ENCODE measurements at places on chromosomes 2 and 18.

- DNase-seq, result no peak
These were observed 8.8 kb downstream of the DHX57 start for GRCh38 chr2:38866773-38867443.

GRCh38 chr2:156182132-156182531 lies 150.4 kb downstream of the NR4A2 start:
- no peak for DNase-seq

- peak; percentile 42 for DNase-seq
These were observed 966 bp downstream of the ADCY3 start for GRCh38 chr2:24919037-24919505.

GRCh38 chr2:144376926-144377325 lies 143.0 kb downstream of the ZEB2 start:
- DNase-seq, result no peak

DNA sequence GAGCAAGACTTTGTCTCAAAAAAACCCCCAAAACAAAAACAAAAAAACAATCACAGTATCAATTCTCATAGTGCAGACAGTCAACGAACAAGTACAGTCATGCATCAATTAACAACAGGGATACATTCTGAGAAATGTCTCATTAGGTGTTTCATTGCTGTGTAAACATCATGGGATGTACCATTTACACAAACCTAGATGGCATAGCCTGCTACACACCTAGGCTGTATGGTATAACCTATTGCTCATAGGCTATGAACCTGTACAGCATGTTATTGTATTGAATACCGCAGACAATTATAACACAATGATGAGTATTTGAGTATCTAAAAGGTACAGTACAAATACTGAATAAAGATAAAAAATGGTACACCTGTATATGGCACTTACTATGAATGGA lies 67.8 kb upstream of the LMAN1 start:
- no peak for DNase-seq

DNA sequence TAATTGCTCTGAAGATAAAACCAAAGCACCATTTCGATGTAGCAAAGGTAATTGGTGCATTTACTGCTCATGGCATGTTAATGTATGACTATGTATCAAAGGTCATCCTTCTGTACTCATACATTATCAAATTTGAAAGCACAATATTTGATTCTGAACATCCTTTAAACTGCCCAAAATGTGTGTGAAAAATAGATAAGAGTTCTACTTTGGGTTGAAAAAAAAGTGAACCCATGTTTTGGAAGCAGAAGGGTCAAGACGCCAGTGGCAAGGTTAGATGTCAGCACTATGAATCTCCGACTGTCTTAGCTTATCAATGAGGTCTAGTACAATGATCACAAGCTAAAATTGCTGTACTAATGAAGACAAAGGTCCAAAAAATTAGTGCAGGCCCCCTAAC lies 83.1 kb downstream of the LNPK start:
- DNase-seq, result no peak

DNA sequence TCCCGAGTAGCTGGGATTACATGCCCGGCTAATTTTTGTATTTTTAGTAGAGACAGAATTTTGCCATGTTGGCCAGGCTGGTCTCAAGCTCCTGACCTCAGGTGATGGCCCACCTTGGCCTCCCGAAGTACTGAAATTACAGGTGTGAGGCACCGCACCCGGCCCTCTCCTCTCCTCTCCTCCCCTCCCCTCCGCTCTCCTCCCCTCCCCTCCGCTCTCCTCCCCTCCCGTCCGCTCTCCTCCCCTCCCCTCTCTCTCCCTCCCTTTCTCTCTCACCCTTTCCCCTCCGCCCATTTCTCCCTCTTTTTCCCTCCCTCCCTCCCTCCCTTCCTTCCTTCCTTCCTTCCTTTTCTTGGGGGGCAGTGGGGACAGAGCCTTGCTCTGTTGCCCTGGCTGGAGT lies 28.4 kb downstream of the CD8B start:
- DNase-seq, result no peak

DNA sequence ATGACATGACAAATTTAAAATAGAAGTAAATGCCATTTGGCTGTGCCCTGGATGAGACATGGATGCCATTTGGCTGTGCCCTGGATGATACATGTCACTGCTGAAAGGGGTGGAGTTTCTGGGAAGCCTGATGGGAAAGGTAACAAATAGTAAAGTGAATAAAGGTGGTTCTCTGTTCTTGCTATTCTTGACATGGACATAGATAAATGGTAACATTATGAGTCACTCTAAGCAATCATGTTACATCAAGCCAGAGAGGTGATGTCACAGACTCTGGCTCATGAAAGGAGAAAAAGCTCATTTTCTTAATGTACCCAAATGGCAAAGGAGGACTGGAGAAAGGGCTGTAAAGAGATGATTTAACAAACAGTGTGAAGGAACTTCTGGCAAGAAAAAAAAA lies 86.4 kb downstream of the EML6 start:
- DNase-seq, result no peak

DNA sequence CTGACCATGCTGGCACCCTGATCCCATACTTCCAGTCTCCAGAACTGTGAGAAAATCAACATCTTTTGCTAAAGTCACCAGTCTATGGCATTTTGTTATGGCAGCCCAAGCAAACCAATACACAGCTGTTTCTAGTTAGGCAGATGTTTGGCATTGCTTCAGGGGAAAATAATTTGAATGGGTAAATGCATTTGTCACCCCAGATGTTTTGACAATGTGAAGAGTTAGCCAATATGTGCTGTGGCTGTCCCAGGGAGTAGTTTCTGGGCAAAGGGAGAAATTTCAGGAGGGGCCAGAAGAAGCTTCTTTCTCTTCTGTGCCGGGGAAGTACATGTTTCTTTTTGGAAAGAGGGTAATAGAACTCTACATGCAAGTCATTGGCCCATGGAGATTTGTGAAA lies 619.0 kb downstream of the SLC4A3 start:
- DNase-seq, result no peak

DNA sequence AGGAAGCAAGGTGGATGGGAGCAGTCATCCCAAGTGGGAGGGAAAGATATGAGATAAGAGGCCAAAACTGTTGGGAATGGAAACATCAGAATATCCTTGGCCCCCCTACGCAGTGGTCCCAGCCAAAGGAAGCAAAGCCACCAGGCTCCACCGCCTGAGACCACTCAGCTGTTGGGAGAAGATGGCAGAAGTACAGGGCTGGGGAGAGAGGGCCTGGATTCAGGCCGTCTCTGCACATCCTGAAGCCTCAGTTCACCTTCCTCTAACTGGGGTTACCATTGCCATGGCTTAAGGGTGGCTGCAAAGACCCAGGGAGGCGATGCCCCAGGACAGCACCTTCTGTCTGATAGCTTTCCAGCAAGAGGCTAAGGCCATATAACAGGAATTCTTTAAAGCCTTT lies 193.8 kb downstream of the MGAT5 start:
- DNase-seq, result no peak

- no peak for DNase-seq
These were observed 105.8 kb downstream of the ARHGAP28 start for GRCh38 chr18:6835345-6835744.

GRCh38 chr18:65827444-65827843 lies 76.6 kb downstream of the CDH7 start:
- no peak for DNase-seq

DNA sequence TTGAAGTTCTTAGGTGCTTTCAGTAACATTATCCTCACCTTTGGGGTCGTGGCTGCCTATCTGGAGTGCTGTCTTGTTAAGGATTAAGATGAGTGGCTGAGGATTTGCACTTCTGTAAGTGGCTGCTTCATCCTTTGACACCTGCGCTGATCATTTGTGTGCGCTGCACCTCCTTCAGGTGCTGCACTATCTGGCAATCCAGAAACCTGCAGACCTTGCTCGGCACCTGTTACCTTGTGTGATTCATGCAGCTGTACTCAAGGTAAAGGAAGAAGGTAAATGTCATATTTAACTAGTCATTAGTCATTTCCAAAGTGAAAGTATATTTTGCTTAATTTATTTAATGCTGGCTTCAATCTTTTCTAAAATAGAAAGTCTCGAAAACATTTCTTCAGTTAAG lies 110.3 kb downstream of the RAB3GAP1 start:
- no peak for DNase-seq

GRCh38 chr18:6484659-6485058 lies 69.9 kb upstream of the L3MBTL4 start:
- no peak for DNase-seq

GRCh38 chr2:100013892-100014677 lies 128.3 kb downstream of the AFF3 start:
- DNase-seq, result no peak

GRCh38 chr2:207064128-207064690 lies 101.5 kb downstream of the KLF7 start:
- DNase-seq, result no peak

DNA sequence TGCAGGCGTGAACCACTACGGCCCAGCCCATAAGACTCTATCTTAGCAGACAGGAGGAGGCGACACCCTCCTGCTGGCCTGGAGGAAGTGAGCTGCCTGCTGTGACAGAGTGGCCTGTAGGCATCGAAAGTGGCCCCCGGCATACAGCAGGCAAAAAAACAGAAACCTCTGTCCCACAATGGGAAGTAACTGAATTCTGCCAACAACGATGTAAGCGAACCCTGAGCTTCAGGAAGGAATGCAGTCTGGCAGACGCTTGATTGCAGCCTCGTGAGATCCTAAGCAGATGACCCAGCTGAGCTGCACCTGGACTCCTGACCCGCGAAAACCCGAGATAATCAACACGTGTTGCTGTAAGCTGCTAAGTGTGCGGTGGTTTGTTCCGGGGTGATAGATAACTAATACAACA lies 13.6 kb downstream of the MRO start:
- no peak for DNase-seq

- no peak for DNase-seq
These were observed 192.6 kb upstream of the ID2 start for GRCh38 chr2:8489221-8489620.

GRCh38 chr18:55841314-55841713 lies 253.3 kb upstream of the TCF4 start:
- DNase-seq, result no peak

DNA sequence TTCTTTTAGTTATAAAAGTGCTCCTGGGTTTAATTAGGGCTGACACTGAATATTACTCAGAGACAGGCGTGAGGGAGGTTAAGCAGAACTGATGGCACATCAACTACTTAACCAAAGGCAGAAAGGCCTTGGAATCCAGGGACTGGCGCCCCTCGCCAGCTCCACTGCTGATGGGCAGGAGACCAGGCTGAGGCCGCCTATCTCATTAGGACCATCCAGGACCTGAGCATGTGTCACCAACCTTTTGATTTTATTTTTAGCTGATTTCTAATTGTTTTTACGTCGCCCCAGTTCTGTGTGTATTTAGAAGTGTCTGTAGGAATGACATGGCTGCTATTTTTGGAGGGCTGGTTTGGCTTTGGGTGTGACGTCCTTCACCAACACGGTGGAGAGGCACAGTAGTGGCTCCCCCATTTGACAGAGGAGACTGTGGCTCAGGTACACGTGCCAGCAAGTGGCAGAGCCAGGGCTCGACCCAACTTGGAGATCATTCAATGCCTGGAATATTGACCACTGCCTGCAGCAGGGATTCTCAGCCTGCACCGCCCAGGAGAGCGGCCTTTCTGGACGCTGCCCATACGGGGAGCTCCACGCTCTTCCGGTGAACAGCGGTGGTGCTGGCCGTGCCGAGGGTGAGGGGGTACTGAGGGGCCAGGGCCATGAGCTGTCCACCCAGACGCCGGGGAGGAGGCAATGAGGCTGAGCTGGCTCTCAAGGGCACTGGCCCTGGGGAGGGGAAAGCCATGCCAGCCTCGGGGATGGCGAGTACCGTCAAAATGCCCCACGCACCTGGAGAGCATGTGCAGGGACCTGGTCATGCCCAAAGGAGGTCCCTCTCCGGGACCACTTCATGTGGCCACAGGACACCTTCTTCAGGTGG lies 205.7 kb downstream of the ASB1 start:
- DNase-seq, result no peak

GRCh38 chr2:73374269-73374668 lies 11.4 kb upstream of the ALMS1 start:
- DNase-seq, result no peak

GRCh38 chr18:23259701-23260681 lies 124.7 kb downstream of the CABLES1 start:
- no peak for DNase-seq

Measured in effector CD4-positive, alpha-beta T cell (primary cell).